Myocyte (in vitro differentiated cells): ENCODE measurements at places on chromosomes 6 and 20. TPM values are rescaled to one million over a fixed set of nuclear protein-coding genes. Genes with fewer than 3 reads are reported as not detected.

Gene CFAP61
- total RNA-seq = 0.83 and 2.1 TPM in 2 replicates

Gene GRM1
- 0.21 and 0.75 TPM in 2 replicates for total RNA-seq

Gene THEMIS
- not detected in 2 replicates for total RNA-seq

DNA sequence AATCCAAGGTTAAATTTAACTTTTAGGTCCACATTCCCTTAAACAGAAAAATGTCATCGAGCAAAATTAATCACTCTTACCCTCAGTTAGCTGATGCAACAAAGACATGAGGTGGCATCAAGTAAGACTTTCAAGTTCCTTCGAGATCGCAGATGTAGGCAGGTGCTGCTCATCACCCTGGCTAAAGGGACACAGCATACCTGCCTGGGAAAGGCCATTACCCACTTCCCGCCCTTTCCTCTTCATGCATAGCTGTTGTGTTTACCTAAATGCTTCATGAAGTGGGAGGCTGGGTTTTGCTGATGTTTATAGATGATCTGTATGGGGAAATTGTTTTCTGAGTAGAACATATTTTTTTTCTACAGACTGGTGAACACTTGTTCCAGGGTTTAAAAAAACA is 67.7 kb downstream of the GFRA4 start:
- no peak for DNase-seq

- no peak for DNase-seq
Measured at GRCh38 chr6:44353336-44353735, 10.9 kb downstream of the SPATS1 start.

DNA sequence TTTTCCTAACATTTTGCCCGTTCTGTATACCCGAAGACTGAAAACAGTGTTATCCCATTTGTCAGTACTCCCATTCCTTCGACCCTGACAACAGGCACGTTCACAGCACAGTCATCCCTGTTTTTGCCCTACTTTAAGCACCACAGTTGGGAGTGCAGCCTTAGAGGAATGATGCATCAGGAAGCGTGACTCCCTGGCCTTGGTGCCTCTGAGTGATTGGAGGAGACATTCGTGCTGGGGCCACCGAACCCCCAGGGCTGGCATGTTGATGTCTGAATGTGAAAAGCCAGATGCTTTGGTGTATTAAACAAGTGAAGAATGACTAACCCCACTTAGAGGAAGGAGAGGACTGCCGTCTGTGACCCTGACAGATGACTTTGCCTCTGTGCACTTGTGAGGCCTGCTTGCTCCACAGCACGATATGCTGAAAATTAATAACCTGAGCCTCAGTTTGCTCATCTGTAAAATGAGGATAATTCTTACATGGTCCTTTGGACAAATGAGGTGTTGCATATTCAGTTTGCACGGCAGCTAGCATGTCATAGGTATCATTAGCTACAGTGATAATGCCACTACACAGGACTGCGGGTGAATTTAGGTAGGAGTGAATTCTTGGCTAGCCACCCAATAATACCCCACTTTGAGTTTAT is 36.0 kb downstream of the STK35 start:
- DNase-seq = peak; percentile 34

- no peak for DNase-seq
Measured at GRCh38 chr20:60300374-60300773, 342.2 kb downstream of the CDH26 start.

Gene NRSN1
- not detected in 2 replicates for total RNA-seq

- no peak for DNase-seq
Measured at GRCh38 chr6:42537536-42537935, 26.3 kb upstream of the UBR2 start.

Gene LINC00237
- total RNA-seq = not detected in 2 replicates

DNA sequence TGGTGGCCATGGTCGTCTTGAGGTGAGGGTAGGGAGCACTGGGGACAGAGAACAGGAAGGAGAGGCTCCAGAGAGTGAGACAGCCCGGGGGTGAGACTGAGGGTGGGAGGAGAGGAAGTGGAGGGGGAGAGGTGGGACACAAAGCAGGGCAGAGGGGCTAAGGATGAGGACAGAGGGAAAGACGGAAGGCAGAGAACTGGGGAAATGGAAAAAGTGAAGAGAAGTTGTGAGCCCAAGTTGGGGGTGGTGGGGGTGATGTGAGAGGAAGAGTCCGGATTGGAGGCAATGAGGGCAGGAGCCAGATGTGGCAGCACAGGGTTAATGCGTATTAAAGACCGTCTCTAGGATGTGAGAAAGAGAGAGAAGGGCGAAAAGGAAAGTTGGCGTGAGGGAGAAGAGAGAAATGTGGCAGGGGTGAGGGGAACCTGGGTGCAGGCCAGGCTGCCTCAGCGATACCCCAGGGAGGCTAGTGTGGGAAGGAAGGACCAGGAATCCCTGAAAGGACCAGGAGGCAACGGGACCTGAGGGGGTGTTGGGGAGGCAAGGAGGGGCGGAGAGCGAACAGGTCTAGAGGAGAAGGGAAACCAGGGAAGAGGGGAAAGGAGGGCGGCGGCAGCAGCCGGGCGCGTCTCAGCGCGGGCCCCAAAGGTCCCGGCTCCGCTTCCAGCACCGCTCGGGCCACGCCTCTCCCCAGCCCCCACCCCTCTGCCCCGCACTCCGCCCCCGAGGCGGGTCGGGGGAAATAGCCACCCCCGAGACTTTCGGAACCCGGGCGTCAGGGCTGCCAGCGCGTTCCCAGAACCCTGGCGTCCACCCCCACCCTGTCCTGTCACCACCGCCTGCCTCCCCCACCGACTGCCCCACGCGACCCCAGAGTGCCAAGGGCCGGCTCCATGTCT is at the start of gene PPP1R18:
TSS of gene PPP1R18 (minus strand) at position 637 of the 899 bp plus-strand sequence. CDS start at position 10, 627 bp downstream.
- peak; percentile 80 for DNase-seq

GRCh38 chr20:45470262-45470931 is 844 bp downstream of the WFDC2 start:
- DNase-seq = peak; percentile 19

Gene ADGRF4
- total RNA-seq = not detected in 2 replicates

Gene RAB32
- total RNA-seq = 36.7 and 43.3 TPM in 2 replicates

- DNase-seq = peak; percentile 82
Measured at GRCh38 chr6:35038076-35038475, 103.1 kb downstream of the TCP11 start.

Gene SYCP2L
- total RNA-seq = 0.40 TPM in 1 of 2 replicates, not detected in the other

GRCh38 chr6:151324488-151324825 is 66.9 kb downstream of the ZBTB2 start:
- DNase-seq = no peak

DNA sequence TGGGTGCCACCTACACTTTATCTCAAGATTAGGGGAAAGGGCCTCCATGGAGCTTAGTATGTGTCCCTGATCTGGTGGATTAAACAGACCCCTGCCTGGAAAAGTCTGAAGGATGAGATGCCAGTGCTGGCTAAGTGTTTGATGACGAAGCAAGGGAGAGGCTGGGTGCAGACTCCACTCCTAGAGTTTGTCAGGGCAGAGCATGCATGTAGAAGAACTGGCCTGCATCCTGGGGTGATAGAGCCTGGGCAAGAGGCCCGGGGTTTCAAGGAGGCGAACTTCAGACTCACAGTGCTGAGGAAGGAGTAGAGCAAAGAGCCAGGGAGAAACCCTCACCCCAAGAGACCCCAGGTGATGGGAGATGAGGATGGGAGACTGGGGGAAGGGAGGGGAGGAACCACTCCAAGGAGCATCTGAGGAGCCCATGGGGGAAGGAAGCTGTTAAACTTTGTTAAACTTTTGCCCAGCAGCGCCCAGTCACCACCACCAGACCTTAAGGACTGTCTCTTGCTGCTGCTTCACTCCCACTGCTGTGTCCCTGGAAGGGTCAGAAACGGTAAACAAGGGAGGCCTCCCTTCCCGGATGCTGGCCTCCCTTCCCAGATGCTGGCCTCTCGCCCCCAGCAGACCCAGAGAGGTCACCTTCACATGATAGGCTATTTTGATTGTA is 61.6 kb downstream of the RPRD1B start:
- no peak for DNase-seq

- peak; percentile 36 for DNase-seq
Measured at GRCh38 chr20:326645-327185, 1.4 kb downstream of the SOX12 start.

Gene SRSF6
- total RNA-seq = 39.6 and 48.5 TPM in 2 replicates

Gene PDCD2
- 88.7 and 119 TPM in 2 replicates for total RNA-seq

Gene CST5
- total RNA-seq = not detected in 2 replicates

Gene CD109
- 32.3 and 49.0 TPM in 2 replicates for total RNA-seq

GRCh38 chr6:38134704-38135088 is 315.2 kb downstream of the ZFAND3 start:
- DNase-seq = peak; percentile 41
